ENCODE measurements at places on chromosomes 7 and 10.

GRCh38 chr7:123498031-123498430 is 36.4 kb downstream of the IQUB start:
- DNase-seq = no peak

DNA sequence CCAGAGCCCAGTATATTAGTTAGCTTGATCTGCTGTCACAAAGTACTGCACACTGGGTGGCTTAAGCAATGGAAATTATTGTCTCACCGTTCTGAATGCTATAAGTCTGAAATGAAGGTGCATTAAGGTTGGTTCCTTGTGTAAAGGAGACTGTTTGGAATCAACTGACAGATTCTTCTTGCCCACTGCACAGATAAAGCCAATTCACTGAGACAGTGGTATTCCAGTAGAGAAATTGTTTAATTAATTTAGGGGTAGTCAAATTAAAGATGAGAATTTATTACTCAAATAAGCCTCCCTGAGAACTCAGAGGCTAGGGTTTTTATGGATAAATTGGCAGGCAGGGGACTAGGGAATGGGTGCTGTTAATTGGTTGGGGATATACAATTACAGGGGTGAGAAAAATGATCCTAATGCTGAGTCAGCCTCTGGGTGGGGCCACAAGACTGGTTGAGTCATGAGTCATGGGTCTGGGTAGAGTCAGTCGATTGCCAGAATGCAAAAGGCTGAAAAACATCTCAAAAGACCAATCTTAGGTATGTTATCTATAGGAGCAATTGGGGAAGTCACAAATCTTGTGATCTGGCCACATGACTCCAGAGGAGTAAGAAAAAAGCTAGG is 23.5 kb upstream of the SAMD9L start:
- no peak for DNase-seq

DNA sequence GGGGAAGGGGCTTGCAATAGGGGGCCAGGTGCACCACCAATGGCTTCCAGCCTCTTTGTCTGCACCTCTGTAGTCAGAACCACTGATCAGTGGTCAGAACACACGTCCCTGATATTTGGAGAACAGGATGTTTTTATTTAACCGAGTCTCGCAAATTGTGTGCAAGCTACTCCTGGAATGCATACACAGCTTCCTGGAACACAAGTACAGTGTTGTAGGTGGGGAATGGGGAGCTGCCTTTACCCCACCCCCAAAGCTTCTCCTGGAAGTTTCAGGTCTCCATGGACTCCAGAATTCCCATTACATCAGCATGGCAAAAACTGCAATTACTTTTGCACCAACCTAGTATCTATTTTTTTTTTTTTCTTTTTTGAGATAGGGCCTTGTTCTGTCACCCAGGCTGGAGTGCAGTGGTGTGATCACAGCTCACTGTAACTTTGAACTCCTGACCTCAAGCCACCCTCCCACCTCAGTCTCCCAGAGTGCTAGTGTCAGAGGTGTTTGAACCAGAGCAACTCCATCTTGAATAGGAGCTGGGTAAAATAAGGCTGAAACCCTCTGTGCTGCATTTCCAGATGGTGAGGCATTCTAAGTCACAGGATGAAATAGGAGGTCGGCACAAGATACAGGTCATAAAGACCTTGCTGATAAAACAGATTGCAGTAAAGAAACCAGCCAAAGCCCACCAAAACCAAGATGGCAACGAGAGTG is 374.0 kb downstream of the CALN1 start:
- DNase-seq = no peak

DNA sequence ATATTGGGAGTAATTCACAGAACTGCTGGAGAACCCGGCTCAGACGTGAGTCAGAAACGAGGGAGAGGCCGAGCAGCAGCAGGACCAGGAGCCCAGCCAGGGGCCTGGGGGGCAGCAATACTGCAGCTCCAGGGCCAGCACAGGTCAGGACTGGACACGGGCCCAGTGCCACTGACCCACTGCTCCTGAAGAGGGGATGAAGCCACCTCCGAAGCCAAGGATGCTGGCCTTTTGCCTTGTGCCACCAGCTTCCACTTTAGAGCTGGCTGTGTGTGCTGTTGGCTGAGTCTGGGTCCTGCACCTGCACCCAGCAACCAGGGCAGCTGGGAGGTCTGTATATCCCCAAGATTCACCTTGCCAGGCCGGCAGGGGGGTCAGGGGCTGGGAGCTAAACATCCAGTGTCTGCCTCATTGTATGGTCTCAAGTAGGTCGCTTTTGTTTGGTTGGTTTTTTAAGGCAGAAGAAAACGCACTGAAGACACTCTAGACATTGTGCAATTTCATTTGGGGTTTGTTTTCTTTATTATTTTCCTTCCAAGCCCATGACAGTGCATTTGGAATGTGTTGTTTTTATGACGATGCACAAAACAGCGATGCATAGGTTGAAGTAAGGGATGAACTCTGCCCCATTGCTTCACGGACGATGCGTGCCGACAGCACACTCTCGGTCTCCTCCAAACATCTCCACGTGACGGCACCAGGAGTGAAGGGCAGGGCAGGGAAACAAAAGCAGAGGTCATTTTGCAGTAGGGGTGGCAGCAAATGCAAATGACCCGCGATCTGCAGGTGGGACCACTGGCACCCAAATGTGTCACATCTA is 27.7 kb upstream of the INSIG1 start:
- no peak for DNase-seq

DNA sequence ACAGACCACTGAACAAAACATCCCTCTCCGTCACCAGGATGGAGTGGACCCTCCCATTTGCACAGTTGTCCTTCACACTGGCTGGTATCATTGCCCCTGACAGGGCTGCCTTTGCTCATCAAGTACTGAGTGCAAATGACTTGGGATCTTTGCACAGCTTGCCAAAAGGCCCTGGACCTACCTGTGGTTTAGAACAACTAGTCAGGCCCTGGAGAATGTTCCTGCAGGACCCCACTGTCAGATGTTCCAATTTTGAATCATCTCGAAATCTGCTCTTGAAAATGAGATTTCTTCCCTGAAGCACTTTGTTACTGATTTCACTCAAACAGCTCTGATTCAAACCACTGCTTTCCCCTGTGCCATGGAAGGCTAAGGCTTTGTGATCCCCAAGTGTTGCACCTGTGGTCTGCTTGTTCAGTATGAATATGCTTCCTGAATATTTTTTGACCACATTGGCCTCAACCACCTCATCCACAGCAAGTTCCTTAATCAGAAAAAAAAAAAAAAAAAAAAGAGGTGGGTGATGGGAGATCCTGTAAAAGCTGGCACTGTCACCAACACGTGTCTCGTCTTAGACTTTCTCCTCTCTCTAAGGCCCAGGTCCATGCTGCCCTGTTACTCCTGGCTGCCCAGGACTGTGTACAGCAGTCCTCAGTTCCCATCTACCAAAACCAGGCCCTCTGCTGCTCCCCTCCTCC is 2.7 kb upstream of the AOAH start:
- DNase-seq = no peak

DNA sequence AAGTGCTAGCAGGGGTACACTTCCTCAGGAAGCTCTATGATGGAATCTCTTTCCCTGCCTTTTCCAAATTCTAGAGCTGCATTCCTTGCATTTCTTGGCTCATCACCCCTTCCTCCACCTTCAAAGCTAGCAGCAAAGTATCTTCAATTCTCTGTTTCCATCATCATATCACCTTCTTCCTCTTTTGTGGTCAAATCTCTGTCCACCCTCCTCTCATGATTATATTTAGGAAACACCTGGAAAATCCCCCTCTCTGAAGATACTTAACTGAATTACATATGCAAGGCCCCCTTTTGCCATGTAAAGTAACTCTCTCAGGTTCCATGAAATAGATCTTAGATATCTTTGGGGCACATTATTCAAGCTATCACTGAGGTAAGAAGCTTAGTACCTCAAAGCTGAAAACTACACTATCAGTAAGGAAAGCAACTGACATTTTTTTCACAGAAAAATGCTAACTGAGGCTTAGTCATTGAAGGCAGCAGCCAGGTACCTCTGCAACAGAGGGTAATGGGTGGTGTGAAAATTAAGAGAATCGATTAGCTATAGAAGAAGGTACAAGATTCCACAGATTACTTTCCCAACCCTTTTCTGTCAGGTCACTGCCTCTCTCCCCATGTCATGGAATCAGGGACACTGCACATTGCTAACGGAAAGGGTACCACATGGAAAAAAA is 197.3 kb downstream of the MACC1 start:
- DNase-seq = no peak

GRCh38 chr7:17367502-17367901 is 69.0 kb downstream of the AHR start:
- DNase-seq = no peak

- DNase-seq = no peak
Measured at GRCh38 chr10:48653347-48653746, 31.3 kb upstream of the WDFY4 start.

- no peak for DNase-seq
Measured at GRCh38 chr10:88895250-88895649, 15.2 kb downstream of the STAMBPL1 start.

DNA sequence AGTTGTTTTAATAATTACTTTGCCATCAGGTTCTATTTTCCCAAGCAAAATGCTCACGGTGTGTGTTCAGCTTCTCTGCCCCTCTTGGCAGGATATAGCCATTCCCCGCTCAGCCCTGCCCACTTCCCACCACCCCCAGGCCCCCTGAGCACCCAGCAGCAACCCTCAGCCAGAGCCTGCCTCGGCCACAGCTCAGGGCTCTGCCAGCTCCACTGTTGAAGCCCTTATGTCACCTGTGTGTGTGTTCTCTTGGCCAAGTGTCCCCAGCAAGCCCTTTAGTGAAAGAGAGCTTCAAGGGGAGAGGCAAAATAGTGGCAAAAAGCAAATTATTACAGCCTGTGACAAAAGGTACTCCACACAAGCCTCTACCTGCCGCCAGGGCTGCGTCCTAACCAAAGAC is 275.3 kb downstream of the ADARB2 start:
- DNase-seq = no peak

DNA sequence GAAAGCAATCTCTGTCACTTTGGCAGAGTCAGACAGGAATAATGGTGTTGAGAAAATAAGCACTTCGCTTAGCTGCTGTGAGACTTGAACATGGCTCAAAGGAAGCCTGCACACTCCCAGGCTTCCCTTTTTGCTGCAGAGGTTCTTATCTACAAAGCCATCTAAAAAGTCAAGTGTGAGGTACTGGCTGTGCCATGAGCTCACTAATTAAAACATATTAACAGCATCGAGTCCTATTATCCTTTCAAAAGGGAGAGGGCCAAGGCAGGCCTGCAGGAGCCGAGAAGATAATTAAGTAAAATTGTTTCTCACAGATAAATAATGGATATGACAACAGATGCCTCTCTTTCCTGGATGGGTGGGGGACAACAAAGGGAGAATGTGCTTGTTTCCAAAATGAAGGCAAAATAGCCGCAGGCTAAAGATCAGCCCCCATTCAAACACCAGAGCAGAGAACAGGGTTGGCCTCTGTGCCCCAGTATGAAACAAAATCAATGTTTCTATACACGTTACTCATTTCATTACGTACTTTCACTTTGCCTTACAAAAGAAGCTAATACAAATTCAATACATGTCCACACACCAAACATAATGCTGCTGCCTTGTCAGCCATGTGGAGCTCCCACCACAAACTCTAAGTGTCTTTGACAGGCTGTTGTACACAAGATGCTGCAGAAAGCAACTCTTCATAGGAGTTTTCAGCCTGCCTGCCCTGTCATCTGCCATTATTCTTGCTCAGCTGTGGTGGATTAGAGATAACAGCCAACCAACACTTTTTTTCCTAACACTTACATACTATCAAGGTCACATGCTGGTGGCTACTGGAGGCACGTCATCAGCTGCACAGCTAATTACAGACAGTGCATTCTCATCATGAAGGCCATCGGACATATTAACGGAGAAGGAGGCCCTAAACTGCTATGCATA is 55.3 kb downstream of the ELAPOR2 start:
- peak; percentile 75 for DNase-seq

- DNase-seq = no peak
Measured at GRCh38 chr10:70576803-70577517, 25.6 kb downstream of the PRF1 start.

DNA sequence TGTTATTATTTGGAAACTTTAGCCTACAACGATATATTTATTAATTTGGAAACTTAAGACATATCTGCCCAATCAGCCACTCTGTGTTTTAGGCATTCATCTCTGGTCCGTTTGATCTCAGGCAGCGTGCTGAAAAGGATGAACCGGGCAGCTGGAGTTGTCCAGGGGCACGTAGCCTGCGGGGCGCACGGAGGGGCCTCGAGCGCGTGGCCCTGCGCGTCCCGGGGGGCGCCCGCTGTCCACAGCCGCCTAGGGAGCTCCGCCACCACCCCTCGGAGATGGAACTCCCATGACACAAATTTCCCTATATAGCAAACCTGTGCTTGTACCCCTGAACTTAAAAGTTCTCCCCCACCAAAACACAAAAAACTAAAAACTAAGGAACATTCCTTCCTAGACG is 24.3 kb upstream of the MKI67 start:
- no peak for DNase-seq

- DNase-seq = no peak
Measured at GRCh38 chr10:93541402-93542357, 24.8 kb upstream of the FFAR4 start.

DNA sequence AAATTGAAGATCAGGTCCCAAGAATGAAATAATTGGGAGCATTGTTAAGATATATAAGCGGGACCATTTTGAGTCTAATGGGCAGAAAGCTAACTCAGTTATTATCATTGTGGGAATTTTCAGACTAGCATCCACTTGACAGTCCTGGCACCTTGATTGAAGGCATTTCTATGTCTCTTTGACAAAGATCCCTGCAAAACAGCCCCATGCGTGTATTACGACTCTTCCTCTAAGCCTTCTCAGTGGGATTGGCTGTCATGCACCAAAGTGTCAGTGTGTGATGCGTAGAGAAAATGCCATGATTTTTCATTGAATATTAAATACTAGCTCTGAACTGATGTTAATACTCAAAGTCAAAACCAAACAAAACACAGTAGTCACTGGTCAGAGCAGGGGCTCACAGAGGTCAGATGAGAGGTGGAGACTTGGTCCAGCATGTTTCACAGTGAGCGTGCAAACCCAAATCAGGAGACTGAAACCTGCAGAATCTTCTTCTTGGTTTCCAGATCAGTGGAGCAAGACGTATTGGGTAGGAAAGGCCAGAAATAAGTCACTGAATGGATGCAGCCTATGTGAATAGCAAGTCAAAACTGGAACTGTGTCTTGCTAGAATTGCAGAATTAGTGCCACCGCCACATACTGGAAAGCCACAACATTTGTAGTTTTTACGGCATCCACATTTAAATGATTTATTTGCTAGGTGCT is 303.6 kb upstream of the AKR1E2 start:
- DNase-seq = no peak
